ENCODE measurements at places on chromosomes 6 and 20. TPM values are rescaled to one million over a fixed set of nuclear protein-coding genes. Genes with fewer than 3 reads are reported as not detected.

The MYB gene
- polyA plus RNA-seq = 0.31 TPM

The ZNF334 gene
- not detected for polyA plus RNA-seq

The TREM1 gene
- polyA plus RNA-seq = not detected

The RBPJL gene
- not detected for polyA plus RNA-seq

The COL11A2 gene
- 0.49 TPM for polyA plus RNA-seq

The STX11 gene
- 9.5 TPM for polyA plus RNA-seq

The LAMA4 gene
- polyA plus RNA-seq = not detected

The CTAGE9 gene
- not detected for polyA plus RNA-seq

The FRMD1 gene
- not detected for polyA plus RNA-seq

DNA sequence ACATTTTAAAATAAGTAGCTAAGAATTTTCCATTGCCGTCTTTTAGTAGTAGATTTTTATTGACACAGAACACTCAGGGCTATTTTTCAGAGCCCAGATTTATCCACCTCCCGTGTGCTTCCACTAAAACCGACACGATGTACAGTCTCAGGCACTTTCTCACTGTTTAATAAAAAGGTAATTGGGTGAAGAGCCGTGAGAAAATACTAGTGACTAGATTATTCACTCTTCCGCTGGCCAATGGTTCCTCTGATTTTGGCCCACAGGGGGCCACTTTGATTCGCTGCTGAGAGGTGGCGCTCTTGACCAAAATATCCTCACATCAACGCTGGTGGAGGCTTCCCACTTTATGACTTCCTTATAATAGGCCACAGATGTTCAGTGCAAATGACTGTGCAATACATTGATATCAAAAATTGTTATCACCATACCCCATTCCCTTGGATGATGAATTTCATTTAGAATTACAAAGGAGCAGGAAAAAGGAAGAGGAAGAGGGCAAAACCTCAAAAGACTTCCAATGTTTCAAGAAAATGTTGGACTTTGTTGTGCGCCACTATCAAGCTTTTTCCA lies 12.3 kb upstream of the HDDC2 start:
- peak; percentile 36 for DNase-seq

DNA sequence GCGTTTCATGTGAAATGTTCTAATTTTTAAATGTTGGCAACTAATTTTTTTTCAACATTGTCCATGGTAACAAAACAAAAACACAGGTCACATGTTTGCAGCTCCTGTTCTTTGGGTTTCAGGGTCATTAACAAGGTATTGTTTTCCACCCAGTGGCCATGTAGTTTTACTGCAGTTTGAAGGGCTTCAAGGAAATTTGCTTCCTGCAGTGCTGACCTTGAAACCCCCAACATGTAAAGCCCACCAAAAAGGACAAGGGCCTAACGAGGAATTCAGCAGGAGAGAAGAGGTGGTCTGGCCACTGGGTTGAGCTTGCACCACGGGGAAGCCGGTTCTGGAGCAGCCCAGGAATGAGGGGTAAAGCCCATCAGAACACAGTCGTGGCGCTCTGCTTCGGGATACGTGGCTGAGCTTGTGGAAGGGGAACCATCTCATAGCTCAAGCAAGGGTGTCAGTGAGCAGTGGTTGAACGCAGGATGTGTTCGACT lies 13.9 kb upstream of the KLHL31 start:
- DNase-seq = peak; percentile 40

GRCh38 chr20:17885544-17885943 lies 83.0 kb downstream of the SNX5 start:
- no peak for DNase-seq

DNA sequence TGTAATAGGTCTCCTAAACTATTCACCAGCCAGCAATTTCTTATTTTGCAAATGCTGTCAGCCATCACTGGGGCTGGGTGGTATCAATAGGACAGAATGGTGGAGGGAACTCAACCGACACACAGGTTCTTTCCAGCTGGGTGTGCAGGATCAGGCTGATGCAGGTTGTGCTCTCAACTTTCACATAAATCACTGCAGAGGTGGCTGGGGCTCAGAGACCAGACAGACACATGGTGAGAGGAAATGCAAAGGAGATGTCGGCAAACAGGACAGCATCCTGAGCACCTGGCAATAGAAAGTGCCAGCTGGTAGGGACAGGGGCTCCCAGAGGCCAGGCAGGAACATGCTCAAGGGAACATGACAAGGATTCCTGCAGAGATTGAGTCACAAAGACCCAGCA lies 254.9 kb downstream of the SOD2 start:
- no peak for DNase-seq

DNA sequence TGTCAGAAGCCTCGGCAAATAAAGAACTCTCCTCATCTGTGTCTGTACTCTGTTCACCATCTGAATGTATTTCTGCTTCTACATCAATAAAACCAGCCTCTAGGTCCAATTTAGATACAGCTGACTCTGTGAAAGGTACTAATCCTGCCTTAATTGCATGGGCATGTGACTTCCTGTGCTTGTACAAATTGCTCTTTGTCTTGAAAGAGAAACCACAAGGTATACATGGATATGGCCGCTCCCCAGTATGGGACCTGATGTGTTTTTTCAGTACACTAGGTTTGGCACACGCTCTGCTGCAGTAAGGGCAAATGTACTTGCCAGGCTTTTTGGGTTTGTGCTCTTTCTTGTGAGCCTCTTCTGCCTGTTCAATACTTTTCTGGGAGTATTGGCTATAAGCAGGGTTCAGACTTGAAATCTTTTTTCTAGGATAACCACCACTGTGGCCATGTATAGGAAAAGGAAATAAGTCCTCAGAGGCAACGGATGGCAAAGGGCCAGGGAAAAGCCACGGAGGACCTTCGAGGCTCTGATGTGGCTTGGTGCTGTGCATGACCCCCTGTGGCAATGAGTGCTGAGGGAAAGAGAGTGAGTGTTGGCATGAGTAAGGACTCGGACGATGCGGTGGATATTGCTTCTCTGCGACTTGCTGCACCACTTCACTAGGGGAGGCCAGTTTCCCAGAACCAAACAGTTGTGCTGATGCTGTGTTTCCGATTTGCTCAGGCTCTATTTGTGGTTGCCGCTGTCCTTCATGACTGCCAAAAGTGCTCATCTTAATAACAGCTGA lies 170.9 kb downstream of the HIVEP2 start:
- DNase-seq = peak; percentile 50

DNA sequence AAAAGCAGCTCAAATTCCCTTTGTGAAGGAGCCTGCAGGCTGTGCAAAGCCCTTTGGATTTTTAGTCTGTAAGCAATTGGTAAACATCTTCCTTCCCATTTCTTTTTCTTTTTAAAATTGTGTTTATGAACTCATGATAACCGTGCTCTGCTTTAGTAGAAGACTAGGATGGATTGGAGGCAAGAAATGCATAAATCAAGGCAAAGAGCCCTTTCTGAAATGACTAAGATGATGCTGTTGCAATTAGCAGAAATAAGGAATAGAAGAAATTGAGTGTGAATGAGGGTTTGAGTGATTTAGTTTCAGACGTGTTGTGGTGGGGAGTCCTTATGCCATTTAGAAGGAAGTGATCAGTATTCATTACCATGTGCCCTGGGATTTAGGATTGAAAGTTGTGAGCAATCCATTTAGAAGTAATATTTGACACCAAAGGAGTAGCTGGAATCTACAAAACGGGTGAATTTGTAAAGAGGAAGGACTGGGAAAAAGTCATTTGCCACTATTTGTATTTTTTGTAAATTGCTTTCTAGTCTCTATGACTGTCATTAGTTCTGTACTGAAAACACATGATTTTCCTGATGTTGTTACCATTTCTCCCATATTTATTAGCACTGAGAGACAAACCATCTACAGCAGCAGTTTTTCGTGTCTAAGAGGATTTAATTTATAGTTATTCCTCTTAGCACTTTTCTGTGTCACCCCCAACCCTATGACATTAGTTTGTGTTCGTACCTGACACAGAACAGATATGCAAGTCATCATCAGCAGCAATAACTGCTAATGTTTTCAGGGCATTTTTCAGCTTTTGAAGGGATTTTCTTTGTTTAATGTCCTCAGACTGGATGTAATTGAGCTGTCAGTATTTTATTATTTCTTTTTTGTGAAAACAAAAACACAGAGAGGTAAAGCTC lies 265.0 kb downstream of the UTRN start:
- DNase-seq = no peak

DNA sequence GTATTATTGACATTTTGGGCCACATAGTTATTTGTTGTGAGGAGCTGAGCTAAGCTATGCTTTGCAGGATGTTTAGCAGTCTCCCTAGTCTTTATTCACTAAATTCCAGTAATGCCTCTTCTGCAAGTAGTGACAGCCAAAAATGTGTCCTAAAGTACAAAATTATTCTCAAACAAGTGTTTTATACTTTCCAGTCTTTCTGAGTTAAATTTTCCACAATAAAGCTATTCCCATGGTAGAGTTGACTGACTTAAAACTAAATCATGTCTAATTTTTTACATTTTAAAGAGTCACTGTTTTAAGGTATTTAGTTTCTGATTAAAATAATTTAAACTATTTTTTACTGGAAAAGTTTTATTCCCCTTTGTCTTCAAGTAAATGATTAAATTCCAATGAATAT lies 717.8 kb upstream of the HS3ST5 start:
- no peak for DNase-seq

DNA sequence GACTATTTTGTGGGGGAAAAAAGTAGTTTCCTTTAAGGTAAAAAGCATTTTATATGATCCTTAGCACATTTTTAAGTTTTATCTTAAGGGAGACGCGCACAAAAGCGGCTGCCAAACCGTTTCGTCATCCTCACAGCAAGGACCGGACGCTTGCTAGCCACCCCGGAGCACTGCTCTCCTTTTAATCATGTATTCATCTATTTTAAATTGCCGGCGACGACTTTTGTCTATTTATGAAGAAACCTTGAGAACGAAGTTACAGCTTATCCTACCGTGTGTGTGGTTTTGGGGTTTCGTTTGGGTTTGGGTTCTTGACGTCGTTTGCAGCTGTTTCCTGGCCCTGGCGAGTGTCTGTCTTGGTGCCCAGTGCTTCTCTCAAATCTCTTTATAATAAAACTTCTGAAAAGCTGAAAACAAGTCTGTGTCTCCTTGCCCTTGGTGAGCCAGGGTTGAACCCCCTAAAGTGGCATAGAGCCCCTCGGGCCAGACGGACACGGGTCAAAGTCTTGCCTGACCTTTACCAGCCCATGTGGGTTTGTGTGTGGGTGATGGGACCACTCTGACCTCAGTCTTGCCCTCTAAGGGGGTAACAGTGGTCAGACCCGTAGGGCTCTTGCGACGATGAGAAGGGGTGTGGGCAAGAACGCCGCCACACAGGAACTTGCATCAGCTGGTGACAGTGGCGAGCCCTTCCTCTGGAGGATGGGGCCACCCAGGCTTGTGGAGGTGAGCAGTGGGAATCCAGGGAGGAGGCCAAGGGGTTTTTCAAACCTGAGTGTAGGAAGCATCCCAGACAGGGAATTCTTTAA lies 117.6 kb downstream of the JPH2 start:
- peak; percentile 77 for DNase-seq

GRCh38 chr20:23151008-23151703 lies 65.0 kb upstream of the CD93 start:
- DNase-seq = no peak

GRCh38 chr6:8446391-8446790 lies 11.0 kb upstream of the SLC35B3 start:
- no peak for DNase-seq

- DNase-seq = peak; percentile 91
Measured at GRCh38 chr6:130132286-130132701, 90.5 kb downstream of the SAMD3 start.

DNA sequence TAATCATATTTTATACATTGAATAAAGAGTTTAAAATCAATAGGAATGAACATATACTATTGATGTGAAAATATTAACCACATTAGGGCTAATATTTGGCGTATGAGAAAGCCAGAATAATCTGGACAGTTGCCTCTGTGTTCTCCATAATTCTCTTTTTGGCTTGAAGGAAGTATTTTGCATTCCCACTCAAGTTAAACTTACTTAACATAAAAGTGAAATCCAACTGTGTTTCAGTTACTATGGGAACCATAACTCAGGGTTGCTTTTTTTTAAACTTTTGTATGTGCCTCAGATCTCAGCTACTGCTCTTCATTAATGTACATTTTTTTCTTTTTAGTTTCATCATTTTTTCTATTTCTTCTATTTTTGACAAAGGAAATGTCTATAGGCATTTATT lies 479.8 kb downstream of the NKAIN2 start:
- no peak for DNase-seq

- no peak for DNase-seq
Measured at GRCh38 chr6:125961117-125961516, 4.5 kb downstream of the HINT3 start.

- no peak for DNase-seq
Measured at GRCh38 chr6:80728830-80729229, 622.4 kb downstream of the BCKDHB start.

- DNase-seq = no peak
Measured at GRCh38 chr20:42686057-42686456, 503.6 kb downstream of the PTPRT start.

DNA sequence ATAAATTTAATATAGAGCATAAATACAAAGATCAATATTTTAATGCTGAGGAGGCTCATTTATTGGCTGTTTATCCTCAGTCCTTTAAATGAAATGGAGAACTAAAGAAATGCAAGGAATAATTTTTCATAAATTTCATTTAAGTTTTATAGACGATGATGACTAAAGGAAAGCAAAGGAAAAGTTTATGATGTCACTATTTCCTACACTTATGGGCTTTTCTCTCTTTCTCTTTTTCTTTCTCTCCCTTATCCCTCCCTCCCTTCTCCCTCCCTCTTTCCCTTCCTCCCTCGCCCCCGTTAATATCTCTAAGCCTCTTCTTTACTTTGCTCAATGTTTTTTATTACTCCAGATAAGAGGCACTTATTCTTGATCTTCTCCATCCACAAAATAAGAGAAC lies 889.7 kb upstream of the FLRT3 start:
- DNase-seq = no peak

DNA sequence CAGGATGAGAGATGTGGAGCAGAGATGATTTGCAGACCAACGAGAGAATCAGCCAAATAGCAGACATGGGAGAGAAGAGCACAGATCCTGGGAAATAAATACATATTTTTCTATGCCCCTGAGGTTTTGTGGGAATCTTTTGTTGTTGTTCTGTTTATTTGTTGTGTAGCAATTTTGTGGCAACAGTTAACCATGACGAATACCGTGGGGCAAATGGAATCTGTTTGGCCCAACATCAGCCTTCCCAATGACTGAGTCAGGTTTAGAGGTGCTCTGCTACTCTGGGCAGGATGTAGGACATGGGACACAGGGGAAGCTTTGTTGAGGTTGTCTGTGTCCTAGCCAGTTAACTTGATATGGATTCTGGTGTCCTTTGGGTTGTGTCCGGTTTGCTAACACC lies 7.9 kb upstream of the SLC2A10 start:
- DNase-seq = no peak

- no peak for DNase-seq
Measured at GRCh38 chr6:63299667-63300066, 20.1 kb downstream of the LGSN start.

All from CD4-positive, alpha-beta memory T cell (primary cell).